ENCODE measurements at places on chromosomes 12 and 14.

- DNase-seq, result no peak
These were observed 5.4 kb upstream of the NT5DC3 start for GRCh38 chr12:103846415-103846814.

DNA sequence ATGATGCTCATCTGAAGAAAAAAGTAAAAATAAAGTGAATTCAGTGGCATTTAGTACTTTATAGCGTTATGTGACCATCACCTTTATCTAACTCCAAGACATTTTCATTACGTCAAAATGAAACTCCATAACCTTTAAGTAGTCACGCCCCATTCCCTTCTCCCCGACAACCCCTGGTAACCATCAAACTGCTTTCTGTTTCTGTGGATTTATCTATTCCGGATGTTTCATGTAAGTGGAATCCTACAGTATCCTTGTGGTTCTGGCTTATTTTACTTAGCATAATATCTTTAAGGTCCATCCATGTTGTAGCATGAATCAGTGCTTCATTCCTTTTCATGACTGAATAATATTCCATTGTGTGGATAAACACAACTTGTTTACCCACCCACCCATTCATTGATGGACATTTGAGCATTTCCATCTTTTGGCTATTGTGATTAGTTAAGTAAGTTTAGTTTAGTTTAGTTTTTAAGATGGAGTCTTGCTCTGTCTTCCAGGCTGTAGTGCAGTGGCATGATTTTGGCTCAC, 18.5 kb upstream of the MAP1LC3B2 start:
- DNase-seq, result no peak

GRCh38 chr12:93743229-93743998, 66.2 kb downstream of the CRADD start:
- DNase-seq, result no peak

GRCh38 chr14:30620178-30620577, 1.9 kb upstream of the SCFD1 start:
- no peak for DNase-seq

- DNase-seq, result no peak
These were observed 678.5 kb upstream of the TBX3 start for GRCh38 chr12:115362339-115362976.

- no peak for DNase-seq
These were observed 10.5 kb downstream of the OVCH1 start for GRCh38 chr12:29486972-29487371.

DNA sequence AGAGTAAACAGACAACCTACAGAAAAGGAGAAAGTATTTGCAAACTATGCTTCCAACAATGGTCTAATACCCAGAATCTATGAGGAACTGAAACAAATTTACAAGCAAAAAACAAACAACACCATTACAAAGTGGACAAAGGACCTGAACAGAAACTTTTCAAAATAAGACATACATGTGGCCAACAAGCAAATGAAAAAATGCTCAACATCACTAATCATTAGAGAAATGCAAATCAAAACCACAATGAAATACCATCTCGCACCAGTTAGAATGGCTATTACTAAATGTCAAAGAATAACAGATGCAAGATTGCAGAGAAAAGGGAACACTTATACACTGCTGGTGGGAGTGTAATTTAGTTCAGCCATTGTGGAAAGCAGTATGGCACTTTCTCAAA, 125.8 kb downstream of the C12orf42 start:
- DNase-seq, result no peak

DNA sequence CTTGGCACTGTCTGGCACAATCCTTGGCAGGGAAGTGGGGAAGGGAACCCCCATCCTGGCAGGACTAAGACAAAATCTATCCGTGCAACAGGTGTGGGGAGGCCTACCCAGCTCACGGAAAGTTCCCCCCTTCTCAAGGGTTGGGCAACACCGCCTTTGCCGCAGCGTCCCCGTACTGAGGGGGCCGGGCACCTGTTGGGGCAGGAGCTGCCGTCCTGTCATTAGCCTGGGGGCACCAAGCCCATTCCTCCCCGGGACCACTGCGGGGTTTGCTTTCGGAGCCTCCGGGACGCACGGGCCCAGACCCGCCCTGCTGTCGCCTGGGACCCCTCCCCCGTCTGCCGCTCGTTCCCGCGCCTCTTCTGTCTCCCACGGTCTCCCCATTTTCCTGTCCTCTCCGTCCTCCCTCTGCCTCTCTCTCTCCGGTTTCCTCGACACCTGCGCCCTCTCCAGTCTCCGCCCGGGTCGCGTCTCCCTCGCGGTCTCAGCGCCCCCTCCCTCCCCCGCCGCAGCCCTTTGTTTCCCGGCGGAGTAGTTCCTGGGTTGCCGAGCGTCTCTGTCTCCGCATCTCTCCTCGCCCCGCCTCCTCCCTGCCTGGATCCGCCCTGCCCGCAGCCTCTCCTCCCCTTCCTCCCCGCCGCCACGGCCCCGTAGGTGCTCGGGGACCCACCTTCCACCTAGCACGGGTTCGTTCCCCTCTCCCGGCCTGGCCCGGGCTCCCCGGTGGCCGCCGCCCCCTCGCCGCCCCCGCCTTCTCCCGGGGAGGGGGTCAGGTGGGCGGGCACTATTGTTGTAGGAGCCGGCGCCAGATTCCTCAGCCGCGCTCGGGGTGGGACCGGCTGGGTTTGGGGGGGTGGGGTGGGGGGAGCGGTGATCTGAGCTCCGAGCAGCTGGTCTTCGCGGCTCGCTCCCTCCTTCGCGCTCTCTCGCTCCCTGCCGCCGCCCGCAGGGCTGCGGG, at the start of gene CACNB3:
Gene CACNB3 (plus strand): TSS at position 624 of the 958 bp plus-strand sequence. CDS start 434 bp downstream, outside the sequence.
- peak; percentile 75 for DNase-seq

DNA sequence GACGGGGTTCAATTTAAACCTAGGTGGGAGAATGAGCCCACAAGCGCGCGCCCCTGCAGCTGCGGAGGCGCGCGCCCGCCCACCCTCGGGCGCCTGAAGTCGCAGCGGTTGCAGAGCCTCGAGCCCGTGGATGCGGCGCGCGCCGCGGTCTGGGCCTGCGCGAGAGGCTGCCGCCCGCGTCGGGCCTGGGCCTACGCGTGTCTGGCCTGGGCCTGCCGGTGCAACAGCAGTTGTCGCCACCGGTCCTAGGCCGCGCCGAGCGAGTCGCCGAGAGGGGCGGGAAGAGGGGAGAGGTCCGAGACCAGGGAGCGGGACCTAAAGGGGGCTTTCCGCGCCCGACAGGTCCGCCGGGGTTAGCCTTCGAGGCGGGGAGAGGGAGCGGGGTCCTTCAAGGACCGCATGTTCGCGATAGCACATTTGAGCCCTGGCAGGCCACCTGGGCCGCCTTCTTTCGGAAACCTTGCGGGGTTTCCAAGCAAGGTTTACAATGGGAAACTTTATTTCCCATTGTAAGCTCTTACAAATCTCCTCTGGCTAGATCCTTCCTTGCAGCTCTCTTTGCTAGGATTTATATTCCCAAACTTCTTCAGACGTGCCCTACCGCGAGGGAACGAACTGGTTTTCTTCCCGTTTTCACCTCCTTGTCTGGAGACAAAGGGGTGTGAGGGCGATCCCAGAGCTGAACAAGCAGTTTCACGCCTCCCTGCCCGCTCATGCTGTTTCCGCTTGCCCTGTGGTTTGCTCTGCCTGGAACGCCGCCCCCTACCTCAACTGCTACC, 6.8 kb downstream of the SIX6 start:
- no peak for DNase-seq

GRCh38 chr14:32906672-32907071, 32.0 kb upstream of the NPAS3 start:
- no peak for DNase-seq

GRCh38 chr14:73719361-73719760, 5.2 kb upstream of the PNMA1 start:
- DNase-seq, result no peak

DNA sequence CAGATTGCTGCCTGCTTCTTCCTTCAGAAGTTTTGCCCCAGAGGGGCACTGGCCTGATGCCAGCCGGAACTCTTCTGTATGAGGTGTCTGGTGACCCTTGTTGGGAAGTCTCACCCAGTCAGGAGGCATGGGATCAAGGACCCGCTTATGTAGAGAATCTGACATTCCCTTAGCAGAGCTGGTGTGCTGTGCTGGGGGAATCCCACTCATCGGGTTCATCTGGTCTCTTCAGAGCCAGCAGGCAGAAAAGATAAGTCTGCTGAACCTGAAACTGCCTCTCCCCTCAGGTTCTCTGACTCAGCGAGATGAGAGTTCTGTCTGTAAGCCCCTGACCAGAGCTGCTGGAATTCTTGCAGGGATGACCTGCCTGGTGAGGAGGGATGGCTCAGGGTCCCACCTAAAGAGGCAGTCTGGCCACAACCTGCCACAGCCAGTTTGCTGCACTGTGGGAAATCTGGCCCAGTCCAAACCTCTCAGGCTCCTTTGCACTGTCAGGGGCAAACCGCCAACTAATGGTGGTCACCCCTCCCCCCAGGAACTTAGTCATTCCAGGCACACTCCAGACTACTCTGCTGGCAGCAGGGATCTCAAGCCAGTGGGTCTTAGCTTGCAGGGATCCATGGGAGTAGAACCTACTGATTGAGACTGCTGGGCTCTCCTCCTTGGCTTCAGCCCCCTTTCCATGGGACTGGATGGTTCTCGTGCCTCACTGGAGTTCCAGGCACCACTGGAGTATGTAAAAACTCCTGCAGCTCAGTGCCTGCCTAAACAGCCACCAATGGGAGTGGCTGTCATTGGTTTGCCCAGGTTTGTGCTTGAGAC, 4.1 kb downstream of the CLEC2D start:
- DNase-seq, result peak; percentile 54

DNA sequence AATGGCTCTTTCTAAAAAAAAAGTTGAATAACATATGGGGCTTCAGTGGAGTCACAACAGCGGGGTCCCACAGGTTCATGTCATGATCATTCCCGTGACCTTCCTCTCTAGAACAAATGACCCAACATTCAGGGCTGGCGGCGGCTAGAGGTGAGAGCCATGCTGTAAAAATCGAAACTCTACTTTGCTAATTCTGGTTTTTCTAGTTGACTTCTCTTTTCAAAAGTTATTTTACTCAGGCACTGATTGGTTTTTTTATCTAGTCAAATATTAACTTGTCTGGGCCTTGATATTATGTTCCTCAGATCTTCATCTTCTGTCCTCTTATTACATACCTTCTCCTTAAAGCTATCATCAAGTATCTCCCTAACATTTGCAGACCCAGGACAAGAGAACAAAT, 402.9 kb upstream of the SOX5 start:
- DNase-seq, result no peak

DNA sequence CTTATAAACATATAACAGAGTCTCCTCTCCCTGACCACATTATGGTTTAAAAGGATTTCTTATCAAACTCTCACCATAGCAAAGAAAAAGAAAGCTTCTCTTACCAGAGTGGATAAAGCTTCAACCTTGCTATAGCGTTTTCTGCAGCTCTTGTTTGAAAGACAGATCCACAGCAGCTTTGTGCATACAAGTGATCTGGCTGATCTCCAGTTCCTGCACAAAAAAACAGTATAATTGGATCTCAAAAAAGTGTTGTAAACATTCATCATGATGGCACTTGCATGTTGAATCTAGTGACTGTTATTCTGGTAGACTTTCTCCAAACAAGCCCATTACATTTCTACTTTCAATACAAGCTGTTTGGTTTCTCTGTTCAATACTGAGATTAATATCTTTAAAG, 178.9 kb upstream of the MGAT4C start:
- DNase-seq, result no peak

- no peak for DNase-seq
These were observed 87.9 kb downstream of the LGMN start for GRCh38 chr14:92660571-92660970.

- DNase-seq, result no peak
These were observed 61.5 kb upstream of the PLEKHG7 start for GRCh38 chr12:92641291-92641690.

DNA sequence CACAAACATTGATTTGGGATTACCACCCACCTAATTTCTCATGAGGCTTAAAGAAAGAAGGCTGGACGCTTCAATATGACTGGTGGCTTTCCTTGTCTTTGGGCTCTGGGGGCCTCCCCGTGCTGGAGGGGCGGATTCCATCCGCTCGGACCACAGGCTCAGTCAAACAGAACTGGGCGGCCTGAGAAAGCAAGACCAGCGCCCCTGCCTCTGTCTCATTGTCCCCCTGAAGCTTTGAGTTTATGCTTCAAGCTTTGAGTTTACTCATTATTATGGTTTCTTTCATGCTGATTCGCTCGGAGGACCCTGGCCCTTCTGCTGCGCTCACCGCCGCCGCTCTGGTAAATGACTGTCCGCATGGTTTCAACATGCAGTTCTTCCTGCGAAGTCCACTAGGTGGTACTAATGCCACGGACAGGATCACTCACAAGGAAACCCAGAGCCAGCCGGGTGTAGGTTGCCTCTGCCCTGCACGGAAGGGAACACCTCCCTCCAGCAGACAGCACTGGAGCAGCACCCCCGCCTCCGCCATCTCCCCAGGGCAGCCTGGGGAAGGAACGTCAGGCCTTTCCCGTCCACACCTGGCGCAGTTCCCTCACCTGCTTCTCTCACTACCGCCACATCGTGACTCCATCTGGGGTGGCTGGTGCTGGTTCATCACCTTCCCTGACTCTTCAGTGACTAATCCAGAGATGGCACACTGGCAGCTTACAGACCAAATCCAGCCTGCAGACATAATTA, 13.2 kb upstream of the TIGAR start:
- no peak for DNase-seq

DNA sequence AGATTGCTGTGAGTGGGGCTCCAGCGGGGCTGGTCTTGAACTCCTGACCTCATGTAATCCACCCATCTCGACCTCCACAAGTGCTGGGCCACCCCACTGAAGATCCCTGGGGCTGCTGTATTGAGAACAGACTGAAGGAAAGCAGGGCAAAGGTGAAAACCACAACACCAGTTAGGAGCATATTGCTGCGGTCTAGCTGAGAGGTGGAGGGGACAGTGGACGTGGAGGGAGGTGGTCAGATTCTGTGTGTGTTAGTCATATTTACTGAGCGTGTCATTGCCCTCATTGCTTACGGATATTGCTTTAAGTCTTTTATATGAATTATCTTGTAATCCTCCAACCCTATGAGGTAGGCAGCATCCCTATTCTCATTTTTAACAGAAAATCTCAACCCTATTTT, 69.0 kb upstream of the OVCH1 start:
- DNase-seq, result no peak

DNA sequence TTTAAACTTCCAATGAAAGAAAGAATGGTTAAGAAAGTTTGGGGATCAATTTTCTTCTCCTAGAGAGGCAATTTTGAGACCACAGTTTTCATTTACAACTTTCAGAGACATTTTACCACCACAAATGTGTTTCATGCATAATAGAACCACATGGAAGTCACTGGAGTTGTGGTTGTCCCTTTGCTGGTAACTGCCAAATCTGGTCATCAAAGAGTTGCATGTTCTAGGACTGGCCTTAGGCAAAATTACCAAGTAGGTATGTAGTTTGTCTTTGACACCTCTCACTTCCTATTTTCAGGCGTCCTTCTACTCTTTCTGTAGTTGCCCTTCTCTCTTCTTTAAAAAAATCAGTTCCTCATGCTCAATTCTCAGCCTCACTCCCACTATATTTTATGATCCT, 54.3 kb upstream of the TMX1 start:
- no peak for DNase-seq

DNA sequence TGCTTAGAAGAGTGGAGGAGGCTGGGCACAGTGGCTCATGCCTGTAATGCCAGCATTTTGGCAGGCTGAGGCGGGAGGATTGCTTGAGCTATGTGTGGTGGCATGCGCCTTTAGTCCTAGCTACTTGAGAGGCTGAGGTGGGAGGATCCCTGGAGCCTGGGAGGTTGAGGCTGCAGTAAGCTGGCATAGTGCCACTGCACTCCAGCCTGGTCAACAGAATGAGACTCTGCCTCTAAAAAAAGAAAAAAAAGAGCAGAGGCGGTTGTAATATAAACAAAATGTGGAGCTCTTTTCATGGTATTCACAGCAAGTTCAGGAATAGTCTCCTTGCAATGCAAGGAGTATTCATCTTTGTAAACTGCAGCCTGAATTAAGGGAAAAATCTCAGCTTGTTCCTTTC, 27.2 kb downstream of the ARID2 start:
- DNase-seq, result no peak
